ENCODE measurements at places on chromosomes 5 and 9. TPM values are rescaled to one million over a fixed set of nuclear protein-coding genes. Genes with fewer than 3 reads are reported as not detected.
A peak's percentile ranks its signal among the peaks of the same experiment; 100 is the strongest.

Gene SKIC3
- 62.5 TPM for total RNA-seq

Gene KLF4
- 5.7 TPM for total RNA-seq

Gene SELENOP
- not detected for total RNA-seq

Gene IL9
- not detected for total RNA-seq

DNA sequence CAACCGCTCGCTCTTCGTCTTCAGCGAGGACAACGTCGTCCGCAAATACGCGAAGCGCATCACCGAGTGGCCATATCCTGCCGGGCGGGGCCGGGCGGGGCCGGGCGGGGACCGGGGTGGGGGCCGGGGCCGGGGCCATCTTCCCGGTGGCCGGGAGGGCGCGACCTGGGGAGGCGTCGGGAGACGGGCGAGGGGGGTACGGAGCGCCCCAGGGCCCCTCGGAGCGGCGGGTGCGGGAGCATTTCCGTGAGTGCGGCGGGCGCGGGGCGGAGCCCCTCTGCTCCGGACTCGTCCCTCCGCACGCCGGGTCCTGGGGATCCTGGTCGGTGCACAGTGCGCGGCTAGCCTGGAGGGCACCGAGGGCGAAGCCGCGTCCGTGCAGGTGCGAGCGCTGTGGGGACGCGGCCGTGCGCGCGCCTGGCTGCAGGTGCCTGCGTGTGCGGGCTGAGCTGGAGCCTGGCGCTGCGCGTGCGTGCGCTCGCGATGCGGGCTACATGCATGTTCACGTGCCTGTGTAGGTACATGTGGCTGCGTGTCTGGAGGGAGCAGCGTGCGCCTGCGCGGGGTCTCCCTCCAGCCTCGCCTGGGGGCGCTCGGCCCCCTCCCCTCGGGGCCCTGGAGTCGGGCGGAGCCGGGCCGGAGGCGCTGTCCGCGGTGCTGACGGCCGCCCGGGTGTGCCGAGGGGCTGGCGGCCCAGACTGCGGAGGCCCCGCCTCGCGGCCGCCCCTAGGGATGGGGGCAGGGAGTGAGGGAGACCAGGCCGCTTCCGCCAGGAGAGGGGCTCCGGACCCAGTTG is 762 bp downstream of the CACNA1B start:
- DNase-seq: peak; percentile 56
